ENCODE measurements at places on chromosomes 3 and 15.

DNA sequence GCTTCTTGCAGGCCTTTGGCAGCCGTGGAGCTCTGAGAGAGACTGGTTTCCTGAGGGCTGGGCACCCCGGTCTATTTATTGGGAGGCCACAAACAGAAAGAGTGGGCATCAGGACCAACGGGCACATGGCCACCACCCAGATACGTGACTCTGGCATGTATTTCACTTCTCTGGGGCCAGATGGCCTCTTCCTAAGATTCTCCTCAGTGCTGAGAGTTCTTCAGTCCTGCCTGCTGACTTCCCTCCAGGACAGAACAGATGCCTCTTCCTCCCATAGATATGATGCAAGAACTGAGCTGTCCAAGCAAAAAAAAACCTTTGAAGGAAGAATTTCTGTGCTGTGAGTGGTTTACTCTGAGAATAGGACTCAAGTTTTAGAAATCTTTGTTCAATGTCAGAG is 107.7 kb downstream of the IGF2BP2 start:
- H3K4me1 ChIP-seq, result no peaks in the 10 kb centered on the region
- peaks cover 72% of the 10 kb centered on the region for H3K27me3 ChIP-seq
- DNase-seq, result no peak
- no peaks in the 10 kb centered on the region for H3K36me3 ChIP-seq

DNA sequence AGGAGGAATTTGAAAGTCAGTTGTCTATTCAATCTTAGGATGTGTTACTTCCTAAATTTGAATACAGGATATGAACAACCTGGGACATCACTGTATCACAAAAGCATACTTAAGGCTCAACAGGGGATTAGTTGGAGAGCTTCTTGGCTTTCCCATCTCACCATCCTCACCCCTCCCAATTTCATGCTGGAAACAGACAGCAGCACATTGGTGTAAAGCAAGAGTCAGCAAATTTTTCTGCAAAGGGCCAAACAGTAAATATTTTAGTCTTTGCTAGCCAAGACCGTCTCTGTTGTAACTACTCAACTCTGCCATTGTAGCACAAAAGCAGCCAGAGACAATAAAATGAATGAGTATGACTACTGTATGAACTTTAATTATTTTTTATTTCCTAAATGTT is 94.9 kb downstream of the ERC2 start:
- DNase-seq, result no peak
- H3K4me1 ChIP-seq, result no peaks in the 10 kb centered on the region
- H3K27me3 ChIP-seq, result peaks cover 18% of the 10 kb centered on the region
- no peaks in the 10 kb centered on the region for H3K36me3 ChIP-seq
- no peak overlapping the region for H3K4me3 ChIP-seq
- no peak overlapping the region for H3K27ac ChIP-seq

GRCh38 chr15:99844150-99844549 is 110.9 kb upstream of the LYSMD4 start:
- no peaks in the 10 kb centered on the region for H3K4me1 ChIP-seq
- no peaks in the 10 kb centered on the region for H3K27me3 ChIP-seq
- no peaks in the 10 kb centered on the region for H3K36me3 ChIP-seq
- H3K4me3 ChIP-seq, result no peak overlapping the region

- H3K4me3 ChIP-seq, result no peak overlapping the region
- H3K27ac ChIP-seq, result peak overlapping the region; percentile 25
- peaks cover 34% of the 10 kb centered on the region for H3K4me1 ChIP-seq
- H3K36me3 ChIP-seq, result peaks cover 16% of the 10 kb centered on the region
These were observed 3.0 kb downstream of the FAM219B start for GRCh38 chr15:74903676-74904075.

- H3K27ac ChIP-seq, result no peak overlapping the region
- no peaks in the 10 kb centered on the region for H3K27me3 ChIP-seq
- DNase-seq, result no peak
- H3K4me3 ChIP-seq, result no peak overlapping the region
- H3K36me3 ChIP-seq, result peaks cover under 1% of the 10 kb centered on the region
These were observed 224.8 kb upstream of the ATP10A start for GRCh38 chr15:26087881-26088280.

DNA sequence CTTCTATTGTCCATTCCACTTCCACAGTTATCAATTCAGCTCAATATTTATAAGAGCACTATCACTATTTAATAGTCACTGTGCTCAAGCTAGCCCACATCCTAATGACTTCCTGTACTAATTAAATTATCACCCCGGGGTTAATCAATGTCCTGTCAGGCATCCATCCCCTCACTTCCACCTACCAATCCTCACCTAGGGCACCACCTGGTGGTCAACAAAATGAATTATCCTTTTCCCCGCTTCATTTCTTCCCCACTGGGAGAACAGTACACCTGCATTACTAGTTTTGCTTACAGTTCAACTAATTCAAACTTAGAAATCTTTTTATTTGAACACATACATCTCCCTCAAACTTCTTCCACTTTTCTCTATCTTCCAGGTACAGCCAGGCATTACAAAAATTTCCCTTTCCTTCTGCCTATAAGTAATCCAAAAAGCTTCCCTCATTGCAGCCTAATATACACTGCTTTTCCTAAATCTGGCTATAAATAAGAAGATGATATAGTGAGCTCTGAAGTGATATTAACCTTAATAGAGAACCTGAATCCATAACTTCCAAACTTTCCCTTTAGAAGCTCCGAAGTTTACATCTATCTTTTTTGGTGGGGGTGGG is 68.5 kb downstream of the TMCC1 start:
- no peak for DNase-seq
- peak overlapping the region; percentile 1 for H3K27ac ChIP-seq
- peaks cover 25% of the 10 kb centered on the region for H3K4me1 ChIP-seq
- H3K27me3 ChIP-seq, result no peaks in the 10 kb centered on the region
- no peak overlapping the region for H3K4me3 ChIP-seq

GRCh38 chr3:113261063-113261625 is 49.8 kb downstream of the BOC start:
- H3K4me1 ChIP-seq, result no peaks in the 10 kb centered on the region
- H3K36me3 ChIP-seq, result no peaks in the 10 kb centered on the region
- peaks cover 29% of the 10 kb centered on the region for H3K27me3 ChIP-seq
- H3K4me3 ChIP-seq, result no peak overlapping the region

DNA sequence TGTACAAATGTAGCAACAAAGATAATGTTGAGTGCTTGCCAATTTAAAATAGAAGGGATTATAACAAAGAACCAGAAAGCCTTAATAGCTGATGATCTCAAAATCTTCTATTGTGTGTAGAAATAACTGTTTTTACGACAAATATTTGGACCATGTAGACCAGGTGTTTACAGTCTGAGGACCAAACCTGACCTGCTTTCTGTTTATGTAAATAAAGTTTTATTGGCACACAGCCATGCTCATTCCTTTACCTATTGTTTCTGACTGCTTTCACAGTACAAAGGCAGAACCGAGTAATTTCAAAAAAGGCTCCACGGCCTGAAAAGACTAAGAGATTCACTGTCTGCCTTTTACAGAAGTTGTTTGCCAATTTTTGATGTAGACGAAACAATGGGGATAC is 91.8 kb downstream of the GOLIM4 start:
- H3K36me3 ChIP-seq, result no peaks in the 10 kb centered on the region
- no peak overlapping the region for H3K27ac ChIP-seq
- no peaks in the 10 kb centered on the region for H3K27me3 ChIP-seq

- DNase-seq, result no peak
- H3K4me1 ChIP-seq, result no peaks in the 10 kb centered on the region
- peaks cover under 1% of the 10 kb centered on the region for H3K36me3 ChIP-seq
- no peak overlapping the region for H3K27ac ChIP-seq
- H3K4me3 ChIP-seq, result no peak overlapping the region
These were observed 10.7 kb downstream of the MOBP start for GRCh38 chr3:39478226-39478625.

All from central memory CD8-positive, alpha-beta T cell (primary cell).